ENCODE measurements at places on chromosomes 5 and 9. TPM values are rescaled to one million over a fixed set of nuclear protein-coding genes. Genes with fewer than 3 reads are reported as not detected.
A peak's percentile ranks its signal among the peaks of the same experiment; 100 is the strongest.

TMEM245 gene
- total RNA-seq = 26.7 TPM

UBTD2 gene
- 5.5 TPM for total RNA-seq

DNA sequence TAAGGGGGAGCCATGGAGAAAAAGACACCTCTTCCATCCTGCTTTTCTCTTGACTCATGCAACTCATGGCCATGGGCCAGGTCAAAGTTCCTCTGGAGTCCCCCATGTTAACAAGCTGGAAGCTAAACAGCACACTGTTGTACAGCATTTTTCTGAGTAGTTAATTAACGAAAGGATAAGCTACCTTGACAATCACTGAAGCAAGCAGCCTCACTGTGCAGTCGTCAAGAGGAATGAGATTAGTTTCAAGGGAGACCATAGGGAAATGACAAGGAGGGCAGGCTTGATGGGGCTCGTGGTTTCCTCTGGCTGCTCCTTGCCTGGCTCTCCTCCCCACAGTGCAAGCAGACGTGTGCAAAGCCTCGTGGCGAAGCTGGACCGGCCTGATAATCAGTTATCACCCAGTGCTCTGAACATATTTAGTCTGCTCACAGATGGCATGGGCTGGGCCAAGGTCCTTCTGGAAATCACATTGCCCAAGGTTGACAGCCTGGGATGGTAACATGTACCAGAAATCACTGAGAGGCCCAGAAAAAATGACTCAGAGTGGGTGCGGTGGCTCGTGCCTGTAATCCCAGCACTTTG is 209.5 kb downstream of the SLIT3 start:
- no peak overlapping the region for H3K4me3 ChIP-seq
- no peak overlapping the region for H3K27ac ChIP-seq
- H3K4me1 ChIP-seq = no peaks in the 10 kb centered on the region
- H3K36me3 ChIP-seq = no peaks in the 10 kb centered on the region

DNA sequence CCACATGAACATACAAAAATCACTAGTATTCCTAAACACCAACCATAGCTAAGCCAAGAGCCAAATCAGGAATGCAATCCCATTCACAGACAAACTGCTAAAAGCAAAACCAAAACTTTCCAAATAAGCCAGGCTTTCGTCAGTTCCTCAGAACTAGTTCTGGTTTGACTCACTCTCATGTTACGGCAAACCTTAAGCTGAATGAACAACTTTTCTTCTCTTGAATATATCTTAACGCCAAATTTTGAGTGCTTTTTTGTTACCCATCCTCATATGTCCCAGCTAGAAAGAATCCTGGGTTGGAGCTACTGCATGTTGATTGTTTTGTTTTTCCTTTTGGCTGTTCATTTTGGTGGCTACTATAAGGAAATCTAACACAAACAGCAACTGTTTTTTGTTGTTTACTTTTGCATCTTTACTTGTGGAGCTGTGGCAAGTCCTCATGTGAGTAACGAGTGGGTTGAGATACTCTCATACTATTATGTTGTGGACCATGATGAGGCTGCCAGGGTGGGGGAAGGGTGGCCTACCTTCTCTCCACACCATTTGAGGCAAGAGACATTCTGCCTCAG is at the start of gene PDCD1LG2:
Gene PDCD1LG2 (plus strand): TSS at position 172 of the 572 bp plus-strand sequence. CDS start 12,016 bp downstream, outside the sequence.
- H3K4me1 ChIP-seq = peaks cover 53% of the 10 kb centered on the region
- H3K27ac ChIP-seq = peak within 1 kb of the TSS; percentile 96
- peaks cover 18% of the 10 kb centered on the region for H3K36me3 ChIP-seq
- peak; percentile 83 for DNase-seq
- H3K27me3 ChIP-seq = peaks cover 2% of the 10 kb centered on the region
- peak within 1 kb of the TSS; percentile 85 for H3K4me3 ChIP-seq

DNA sequence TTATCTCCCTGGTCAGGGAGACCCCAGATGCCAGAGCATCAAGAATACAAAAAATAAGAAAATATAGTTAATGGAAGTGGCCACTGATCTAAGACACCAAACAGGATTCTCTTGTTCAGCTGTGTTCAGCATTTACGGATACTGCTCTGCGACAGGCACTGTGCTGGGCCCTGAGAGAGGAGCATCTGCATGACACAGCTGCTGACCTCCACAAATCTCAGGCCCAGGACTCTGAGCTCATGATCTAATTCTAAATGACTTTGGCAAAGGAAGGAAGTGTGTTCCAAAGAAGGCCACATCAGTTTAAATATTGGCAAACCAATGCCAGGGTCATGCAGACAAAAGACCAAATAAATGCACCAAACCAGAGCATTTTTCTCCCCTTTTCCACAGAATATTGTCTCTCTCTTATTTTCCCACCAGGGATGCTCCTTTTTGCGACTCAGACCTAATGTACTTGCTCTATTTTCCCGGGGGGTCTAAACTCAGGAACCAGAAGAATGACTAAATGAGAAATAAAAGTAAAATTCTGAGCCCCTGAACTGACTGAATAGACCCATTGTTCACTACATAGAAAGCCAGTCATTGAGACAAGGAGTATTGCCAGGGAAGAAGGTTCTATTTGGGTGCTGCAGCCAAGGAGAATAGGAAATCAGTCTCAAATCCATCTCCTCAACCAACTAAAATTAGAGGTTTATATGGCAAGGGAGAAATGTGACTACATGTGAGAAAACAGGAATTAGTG is 1.4 kb upstream of the AGGF1 start:
- H3K4me1 ChIP-seq = peaks cover 20% of the 10 kb centered on the region
- DNase-seq = no peak
- H3K27me3 ChIP-seq = peaks cover 8% of the 10 kb centered on the region
- peak overlapping the region; percentile 49 for H3K27ac ChIP-seq
- peaks cover 25% of the 10 kb centered on the region for H3K36me3 ChIP-seq

DNA sequence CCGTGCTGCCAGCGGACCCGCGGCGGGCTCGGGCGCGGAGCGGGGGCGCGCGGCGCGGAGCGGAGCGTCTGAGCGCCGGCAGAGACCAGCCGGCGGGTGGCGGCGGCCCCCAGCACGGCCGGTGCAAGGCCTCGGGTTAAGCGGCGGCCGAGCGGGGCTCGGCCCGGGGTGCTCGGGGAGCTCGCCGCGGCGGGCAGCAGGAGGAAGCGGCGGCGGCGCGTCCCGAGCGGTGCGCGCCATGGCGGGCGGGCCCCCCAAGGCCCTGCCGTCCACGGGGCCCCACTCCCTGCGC is 150 bp downstream of the SNX30 start:
- DNase-seq = no peak
- no peak overlapping the region for H3K4me3 ChIP-seq
- no peak overlapping the region for H3K27ac ChIP-seq
- peaks cover 4% of the 10 kb centered on the region for H3K27me3 ChIP-seq

Measured in activated CD4-positive, alpha-beta T cell treated with anti-CD3 and anti-CD28 coated beads, Interleukin-2, amount 10 ng/mL, durations not matched to agents 24 days and 14 days (primary cell).